ENCODE measurements at places on chromosomes 12 and 14.

- no peak for DNase-seq
Observed at GRCh38 chr12:108821407-108822397, 35.7 kb downstream of the SSH1 start.

- DNase-seq = no peak
Observed at GRCh38 chr12:13061377-13061776, 17.2 kb downstream of the FAM234B start.

- no peak for DNase-seq
Observed at GRCh38 chr12:4383304-4383865, 3.9 kb upstream of the FGF23 start.

GRCh38 chr12:40723001-40723400, 30.8 kb downstream of the CNTN1 start:
- DNase-seq = no peak

DNA sequence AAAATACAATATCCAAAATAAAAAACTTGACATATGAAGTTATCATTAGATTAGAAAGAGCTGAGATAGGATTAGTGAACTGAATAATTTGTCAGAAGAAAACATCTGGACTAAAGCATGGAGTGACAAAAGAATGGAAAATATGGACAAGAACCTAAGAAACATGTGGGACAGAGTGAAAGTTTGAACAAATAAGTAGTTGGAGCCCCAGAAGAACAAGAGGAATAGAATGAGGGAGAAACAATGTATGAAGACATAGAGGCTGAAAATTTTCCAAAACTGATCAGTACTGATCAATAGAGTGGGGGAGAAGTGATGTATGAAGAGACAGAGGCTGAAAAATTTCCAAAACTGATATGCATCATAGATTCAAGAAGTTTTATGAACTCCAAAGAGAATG, 170.6 kb upstream of the CRY1 start:
- DNase-seq = no peak

DNA sequence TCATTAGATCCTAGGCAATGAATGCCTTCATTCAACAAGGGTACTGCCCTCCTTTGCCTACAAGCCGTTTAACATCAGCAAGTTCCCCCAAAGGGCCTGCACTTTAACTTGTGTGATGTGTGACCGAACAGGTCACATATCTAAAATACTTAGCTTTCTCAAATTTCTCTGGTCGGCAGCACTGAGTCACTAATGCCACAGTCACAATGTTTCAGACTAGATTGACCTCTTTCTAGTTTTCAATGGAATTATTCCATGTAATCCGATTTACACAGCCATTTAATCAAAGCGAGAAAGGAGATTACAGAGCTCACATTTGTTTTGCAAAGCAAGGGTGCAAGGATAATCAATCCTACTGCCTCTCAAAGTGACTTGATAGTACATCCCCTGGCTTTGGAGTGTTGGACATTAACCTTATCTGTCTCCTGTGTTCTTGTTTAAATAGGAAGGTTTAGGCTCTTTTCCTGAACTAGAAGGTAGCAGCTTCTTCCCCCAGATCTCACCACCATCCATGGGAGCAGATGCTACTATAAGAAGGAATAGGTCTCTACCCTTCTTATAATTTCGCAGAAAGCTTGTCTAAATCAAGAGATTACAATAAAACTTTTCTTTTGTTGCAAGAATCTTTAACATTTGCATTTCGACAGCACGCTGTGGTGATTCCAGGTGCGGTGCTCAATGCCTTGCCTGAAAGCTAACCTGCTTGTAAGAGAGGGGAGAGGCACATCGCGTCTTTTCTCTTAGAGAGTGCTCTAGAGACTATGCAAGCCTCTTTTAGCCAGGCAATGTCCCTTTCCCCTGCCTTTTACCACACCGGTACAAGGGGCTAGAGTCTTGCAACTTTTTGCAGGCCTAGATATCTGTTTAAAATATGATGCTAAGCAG, 1.8 kb downstream of the KITLG start:
- peak; percentile 70 for DNase-seq

- no peak for DNase-seq
Observed at GRCh38 chr14:30002859-30003258, 75.2 kb upstream of the PRKD1 start.

- no peak for DNase-seq
Observed at GRCh38 chr12:59036347-59036746, 116.0 kb upstream of the LRIG3 start.

DNA sequence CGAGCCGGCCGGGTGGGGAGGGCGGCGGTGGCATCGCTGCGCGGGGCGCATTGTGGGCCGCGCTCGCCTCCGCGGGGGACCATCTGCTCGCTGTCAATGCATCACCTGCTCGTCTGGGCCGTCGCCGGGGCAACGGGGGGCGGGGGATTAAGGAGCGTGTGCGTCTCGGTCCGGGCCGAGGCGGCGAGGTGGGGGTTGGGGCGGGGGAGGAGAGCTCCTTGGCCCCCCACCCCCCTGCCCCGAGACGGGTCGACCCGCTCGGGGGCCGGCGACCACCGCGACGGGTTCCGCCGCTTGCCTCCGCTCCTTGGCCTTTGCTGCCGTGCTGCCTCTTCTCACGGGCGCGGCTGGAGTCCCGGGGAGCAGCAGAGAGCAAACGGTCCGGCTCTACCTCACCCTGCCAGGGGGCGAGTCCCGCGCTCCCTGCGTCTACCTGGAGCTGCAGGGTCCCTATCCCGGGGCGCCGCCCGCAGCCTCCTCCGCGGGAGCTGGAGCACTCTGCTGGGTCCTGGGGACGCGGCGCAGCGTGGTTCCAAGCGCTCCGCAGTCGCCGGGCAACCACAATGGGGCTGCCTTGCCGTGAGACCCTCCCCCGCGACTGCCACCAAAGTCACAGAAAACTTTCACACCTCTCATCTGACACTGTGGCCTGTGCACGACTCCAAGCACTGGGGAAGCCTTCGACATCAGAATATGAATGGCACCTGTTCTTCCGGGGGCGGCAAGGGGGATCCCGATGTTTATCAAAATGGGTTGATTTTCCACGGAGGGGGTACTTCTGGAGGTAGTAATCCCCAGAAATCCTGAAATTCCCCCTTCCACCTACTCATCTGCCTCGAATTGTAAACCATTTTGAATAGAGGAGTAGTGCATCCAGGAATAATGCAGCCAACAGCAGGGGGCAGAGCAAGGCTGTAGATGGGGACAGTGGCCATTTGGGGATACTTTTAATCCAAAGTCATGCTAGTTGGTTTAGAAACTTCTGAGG, at the start of gene C12orf42:
Gene C12orf42, minus strand, starts transcription at position 500 of the 988 bp plus-strand sequence. CDS start 17,542 bp downstream, outside the sequence.
- DNase-seq = peak; percentile 97

GRCh38 chr14:103546652-103547454, 15.6 kb downstream of the BAG5 start:
- peak; percentile 62 for DNase-seq

DNA sequence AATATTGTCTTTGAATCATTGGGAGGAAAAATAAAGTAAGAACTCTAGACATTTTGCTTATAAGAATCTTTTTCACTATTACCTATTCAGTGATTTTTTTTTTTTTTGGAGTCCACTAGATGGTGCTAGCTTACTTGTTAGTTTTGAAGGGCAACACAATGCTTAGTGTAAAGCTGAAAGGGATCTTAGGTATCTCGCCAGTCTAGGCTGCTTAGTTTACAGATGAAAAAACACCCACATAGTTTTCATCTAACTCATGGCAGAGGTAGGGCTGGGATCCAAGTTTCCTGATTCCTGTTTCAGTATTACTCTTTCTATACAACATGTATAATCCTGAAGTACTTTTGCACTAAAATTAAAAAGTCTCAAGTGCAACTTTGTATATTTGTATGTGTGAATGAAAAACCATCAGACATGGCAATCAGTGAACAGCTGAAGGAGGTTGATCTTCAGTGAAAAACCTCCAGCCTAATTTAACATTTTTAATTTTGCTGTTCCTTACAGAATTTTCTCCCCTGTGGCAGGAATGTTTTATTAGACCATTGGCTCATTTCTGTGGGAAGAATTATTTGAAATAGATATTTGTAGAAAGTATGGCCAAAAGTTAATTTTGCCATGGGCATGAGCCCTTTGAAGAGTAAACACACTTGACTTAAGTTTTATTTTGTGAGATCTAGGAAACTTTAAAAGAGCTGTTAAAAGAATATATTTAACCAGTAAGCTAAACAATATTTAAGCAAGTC, 40.7 kb downstream of the LRRIQ1 start:
- peak; percentile 63 for DNase-seq

DNA sequence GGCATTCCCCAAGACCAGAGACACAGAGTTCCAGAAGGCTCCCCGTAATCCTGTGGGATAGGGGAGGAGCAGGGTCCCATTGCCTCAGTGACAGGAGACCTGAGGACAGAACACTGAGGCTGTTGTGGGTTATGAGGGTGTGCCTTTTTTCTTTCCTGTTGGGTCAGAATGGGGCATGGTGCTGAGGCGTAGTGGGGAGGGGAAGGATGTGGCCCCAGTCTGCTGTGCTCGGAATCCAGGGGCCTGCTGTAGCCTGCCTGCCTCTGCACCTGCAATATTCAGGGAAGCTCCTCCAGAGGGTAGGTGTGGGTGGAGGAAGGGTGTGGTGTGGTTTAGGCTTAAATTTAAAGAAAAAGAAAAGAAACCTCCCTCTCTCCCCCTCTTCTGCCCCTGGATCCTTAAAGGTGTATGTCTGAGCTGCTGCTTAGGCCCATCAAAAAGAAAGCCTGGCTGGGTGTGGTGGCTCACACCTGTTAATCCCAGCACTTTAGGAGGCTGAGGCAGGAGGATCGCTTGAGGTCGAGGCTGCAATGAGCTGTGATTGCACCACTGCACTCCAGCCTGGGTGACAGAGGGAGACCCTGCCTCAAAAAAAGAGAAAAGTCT, 18.7 kb downstream of the PLEKHG3 start:
- no peak for DNase-seq

GRCh38 chr14:96617635-96618034, 115.5 kb downstream of the PAPOLA start:
- DNase-seq = no peak

DNA sequence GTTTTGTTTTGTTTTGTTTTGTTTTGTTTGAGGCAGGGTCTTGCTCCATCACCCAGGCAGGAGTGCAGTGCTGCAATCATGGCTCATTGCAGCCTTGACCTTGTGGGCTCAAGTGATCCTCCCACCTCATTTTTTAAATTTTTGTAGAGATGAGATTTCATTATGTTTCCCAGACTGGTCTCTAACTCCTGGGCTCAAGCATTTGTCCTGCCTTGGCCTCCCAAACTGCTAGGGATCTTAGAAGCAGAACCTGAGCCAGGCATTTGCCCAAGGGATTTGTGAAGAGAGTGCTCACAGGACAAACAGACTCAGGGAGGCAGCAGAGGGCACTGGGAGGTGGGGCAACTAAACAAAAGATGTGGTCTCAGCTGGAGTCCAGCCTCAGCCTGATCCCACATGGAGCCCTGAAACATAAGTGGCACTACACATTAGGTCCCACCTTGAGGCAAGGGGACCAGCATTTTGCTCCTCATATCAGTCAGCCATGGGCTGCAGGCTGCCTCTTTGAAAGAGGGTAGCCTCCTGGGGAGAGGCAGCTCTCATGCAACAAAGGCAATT, 86.2 kb upstream of the CMKLR1 start:
- peak; percentile 90 for DNase-seq

- DNase-seq = no peak
Observed at GRCh38 chr14:74867673-74868072, 8.3 kb downstream of the PROX2 start.

DNA sequence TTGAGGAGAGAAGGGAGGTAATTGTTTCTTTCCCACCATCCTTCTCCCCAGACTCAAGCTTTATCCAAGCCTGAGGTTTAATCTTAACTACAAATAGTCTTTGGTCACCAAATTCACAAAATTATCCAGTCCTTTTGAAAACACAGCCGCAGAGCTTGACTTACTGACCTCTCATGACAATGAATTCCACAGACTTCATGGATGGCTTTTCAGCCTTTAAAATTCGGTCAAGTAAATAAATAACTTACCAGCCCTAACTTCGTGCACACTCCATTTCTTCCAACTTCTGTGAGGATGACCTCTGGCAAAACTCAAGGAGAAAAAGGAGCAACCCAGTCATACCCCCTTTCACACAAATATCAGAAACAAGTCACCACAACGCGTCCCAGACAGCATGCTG, 137.0 kb upstream of the CDKN3 start:
- no peak for DNase-seq

- DNase-seq = peak; percentile 40
Observed at GRCh38 chr14:36659822-36660735, 1.6 kb upstream of the PAX9 start.

DNA sequence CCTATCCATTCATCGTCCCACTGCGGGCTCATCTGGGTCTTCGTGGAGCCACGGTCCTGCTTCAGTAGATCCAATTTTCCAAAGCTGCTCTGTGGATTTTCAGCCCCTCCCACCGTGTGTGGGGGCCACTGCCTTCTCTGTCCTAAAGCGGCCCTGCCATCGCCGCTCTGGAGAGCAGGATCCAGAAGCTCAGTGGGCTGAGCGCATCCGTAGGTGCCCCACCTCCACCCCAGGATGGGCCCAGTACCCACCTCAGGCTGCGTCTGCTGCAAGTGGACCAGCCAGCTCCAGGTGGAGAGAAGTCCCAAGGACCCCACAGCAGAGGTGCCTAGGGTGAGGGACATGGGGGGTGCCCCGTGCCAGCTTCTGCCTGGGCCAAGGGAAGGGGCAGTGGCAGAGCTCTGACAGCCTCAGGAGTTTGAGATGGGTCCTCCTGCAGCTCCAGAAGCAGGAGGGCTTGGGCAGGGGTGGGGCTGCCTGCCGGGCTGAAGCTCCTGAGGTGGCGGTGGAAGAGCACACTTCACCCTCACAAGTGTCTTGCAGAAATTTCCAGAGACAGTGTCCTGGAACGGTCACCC, 148.1 kb upstream of the C14orf180 start:
- DNase-seq = no peak

- DNase-seq = no peak
Observed at GRCh38 chr12:25372969-25373817, 122.5 kb upstream of the KRAS start.

DNA sequence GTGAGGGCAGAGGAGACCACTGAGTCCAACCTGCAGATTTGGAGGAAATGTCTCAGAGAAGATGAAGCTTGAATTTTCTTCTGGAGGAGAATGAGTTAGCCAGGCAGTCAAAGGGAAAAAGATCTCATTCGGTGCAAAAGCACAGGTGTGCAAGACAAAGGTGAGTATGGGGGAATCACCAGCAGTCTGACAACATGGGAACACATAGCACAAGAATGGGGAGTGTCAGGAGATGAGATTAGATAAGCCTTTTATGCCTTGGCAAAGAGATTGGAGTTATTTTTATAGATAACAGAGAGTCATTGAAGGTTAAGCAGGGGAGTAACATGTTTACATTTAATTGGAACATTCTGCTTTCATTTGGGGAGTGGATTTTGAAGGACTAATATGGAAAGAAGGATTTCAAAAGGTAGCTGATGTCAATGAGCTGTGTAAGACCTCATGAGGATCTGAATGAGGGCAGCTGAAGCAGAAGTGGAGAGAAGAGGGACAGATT, 171.3 kb upstream of the NTF3 start:
- DNase-seq = no peak

Data from NCI-H345 (cell line).